ENCODE measurements at places on chromosomes 1 and 21. TPM values are rescaled to one million over a fixed set of nuclear protein-coding genes. Genes with fewer than 3 reads are reported as not detected.

DNA sequence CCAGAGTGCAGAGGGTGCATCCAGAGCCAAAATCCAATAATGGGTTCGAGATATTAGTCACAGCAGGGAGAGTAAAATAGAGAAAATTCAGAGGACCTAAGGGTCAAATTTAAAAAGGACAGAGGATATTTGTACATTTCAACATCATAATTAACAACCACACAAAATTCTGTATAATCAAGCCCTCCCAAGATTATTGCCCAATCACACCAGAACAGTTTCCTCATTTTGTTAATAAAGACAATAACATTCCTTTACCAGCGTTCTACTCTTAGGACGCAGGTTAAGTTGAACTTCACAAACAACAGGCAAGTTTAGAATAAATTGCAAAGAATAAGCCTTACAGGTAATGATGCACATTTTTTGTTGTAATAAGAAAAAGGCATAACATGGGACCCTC lies 462.8 kb downstream of the PTPRC start:
- DNase-seq = no peak

GRCh38 chr1:103198076-103198475 lies 89.8 kb upstream of the COL11A1 start:
- DNase-seq = no peak

GRCh38 chr1:185279571-185279970 lies 37.5 kb downstream of the IVNS1ABP start:
- no peak for DNase-seq

GRCh38 chr1:201119206-201120197 lies 7.3 kb upstream of the CACNA1S start:
- no peak for DNase-seq

DNA sequence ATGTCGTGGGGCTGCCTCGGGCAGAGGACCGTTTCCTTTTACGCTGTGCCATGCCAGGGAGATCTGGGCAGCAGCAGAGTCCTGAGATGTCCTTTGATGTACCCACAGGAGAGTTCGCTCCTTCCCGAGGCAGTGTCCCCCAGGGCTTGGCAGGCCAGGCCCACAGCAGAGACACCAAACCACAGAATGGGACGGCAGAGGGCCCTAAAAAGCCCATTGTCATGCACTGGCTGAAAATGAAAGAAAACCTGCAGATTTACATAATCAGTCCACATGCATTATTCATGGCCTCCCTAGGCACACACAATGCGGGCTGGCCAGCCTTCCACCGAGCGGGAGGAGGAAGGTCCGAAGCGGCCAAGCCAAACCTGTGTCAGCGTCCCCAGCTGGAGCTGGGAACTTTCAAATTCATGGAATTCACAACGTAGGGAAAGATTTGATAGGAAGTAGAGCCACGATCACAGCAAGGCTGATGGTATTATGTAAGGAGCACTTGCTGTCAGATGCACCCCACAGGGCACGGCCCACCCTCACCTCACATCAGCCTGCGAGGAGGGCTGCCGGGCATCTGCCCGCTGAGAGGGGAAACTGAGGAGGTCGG lies 25.3 kb upstream of the EFHD2 start:
- no peak for DNase-seq

SPATA1 gene
- 1.5 TPM for total RNA-seq

DNA sequence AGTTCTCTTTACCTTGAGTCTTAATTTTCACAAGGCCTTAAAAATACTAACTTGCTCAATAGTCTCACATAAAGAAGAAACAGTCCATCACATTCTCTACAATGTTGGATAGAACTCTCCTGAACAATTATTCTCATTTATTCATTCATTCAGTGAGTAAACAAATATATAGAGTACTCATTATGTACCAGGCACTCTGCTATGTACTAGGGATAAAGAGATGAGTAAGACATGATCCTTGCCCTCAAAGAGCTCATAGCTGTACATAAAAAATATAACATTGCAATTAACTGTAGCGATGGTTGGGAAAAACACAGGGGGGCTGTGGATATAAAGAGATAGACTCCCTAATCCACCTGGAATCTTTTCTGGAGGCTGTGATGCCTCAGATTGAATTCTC lies 586.9 kb upstream of the BEND5 start:
- no peak for DNase-seq

CLEC20A gene
- not detected for total RNA-seq

C1orf50 gene
- total RNA-seq = 2.4 TPM

GRCh38 chr1:31657972-31658510 lies 13.4 kb upstream of the PEF1 start:
- no peak for DNase-seq

DNA sequence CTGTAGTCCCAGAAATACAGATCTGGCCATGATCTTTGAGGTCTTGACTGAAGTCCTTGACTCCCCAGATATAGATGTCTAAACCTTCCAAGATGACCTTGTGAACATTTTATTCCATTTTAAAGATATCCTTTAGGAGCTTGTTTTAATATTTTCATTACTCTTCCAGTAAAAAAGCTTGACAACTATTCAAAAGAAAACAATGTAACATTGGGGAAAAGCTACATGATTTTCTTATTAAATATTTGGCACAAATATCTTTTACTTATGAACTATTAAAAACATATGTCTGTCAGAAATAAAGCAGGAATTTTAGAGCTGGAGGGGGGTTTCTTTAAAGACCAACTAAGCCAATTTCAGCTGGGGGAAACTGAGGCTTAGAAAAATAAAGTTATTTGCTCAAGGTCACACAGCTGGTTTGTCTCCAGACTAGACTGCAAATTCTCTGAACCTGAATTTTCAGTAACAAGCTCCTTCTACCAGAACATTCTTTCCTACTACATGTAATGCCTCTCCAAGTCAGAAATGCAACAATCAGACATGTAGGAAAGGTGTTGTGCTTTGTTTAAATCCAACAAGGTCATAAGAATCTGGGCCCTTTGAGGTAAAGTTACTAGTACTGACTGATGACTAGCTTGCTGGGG lies 67.0 kb upstream of the PTCH2 start:
- DNase-seq = no peak

KRTAP10-3 gene
- total RNA-seq = not detected

DNA sequence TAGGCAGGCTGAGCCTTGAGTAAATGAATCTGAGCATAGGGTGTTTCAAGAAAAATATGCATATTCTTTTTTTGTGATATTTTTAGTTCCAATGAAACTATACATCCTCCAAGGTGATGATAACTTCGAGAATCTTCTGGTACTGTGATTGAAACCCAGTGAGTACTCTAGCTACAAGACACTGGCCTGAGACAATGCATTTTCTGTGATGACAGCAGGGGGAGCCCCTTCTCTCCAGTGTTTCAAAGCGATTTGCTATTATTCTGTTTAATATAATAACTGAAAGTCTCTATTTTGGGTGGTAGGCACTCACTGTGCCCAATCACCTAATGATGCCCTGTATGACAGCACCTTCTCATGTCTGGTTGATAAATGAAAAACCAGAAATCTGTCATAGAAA lies 12.1 kb downstream of the IRF2BP2 start:
- DNase-seq = no peak

GRCh38 chr1:10980094-10980577 lies 32.3 kb upstream of the TARDBP start:
- peak; percentile 45 for DNase-seq

SLC16A4 gene
- 9.7 TPM for total RNA-seq

GRCh38 chr21:45335151-45335760 lies 47.6 kb upstream of the POFUT2 start:
- DNase-seq = no peak

GRCh38 chr21:39041816-39042215 lies 141.4 kb downstream of the PSMG1 start:
- no peak for DNase-seq

GRCh38 chr1:26529655-26530409 lies at the start of gene RPS6KA1:
Gene RPS6KA1, plus strand, starts transcription at chr1:26529761. Its CDS starts 160 bp downstream, at chr1:26529921.
- DNase-seq = no peak

- DNase-seq = no peak
Observed at GRCh38 chr1:232499188-232499587, 130.7 kb downstream of the SIPA1L2 start.

DNA sequence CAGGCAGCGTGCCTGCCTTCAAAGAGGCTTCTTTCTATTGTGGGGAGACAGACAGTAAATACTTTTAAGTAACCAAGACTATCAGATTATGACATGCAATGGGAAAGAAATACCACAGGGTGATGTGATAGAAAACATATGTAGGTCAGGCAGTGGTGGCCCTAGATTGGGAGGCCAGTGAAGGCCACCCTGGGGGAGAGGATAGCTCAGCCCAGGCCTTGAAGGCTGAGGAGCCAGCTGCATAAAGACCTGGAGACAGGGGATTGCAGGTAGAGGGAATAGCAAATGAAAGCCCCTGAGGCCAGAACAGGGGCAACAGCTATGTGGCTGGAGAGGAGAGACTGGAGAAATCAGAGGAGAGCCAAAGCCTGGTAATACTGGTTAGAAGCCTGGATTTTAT lies 4.0 kb downstream of the SOX13 start:
- DNase-seq = no peak

- DNase-seq = no peak
Observed at GRCh38 chr1:164473544-164473943, 85.4 kb upstream of the PBX1 start.

OSCP1 gene
- 7.1 TPM for total RNA-seq

ERVH48-1 gene
- total RNA-seq = not detected

DNA sequence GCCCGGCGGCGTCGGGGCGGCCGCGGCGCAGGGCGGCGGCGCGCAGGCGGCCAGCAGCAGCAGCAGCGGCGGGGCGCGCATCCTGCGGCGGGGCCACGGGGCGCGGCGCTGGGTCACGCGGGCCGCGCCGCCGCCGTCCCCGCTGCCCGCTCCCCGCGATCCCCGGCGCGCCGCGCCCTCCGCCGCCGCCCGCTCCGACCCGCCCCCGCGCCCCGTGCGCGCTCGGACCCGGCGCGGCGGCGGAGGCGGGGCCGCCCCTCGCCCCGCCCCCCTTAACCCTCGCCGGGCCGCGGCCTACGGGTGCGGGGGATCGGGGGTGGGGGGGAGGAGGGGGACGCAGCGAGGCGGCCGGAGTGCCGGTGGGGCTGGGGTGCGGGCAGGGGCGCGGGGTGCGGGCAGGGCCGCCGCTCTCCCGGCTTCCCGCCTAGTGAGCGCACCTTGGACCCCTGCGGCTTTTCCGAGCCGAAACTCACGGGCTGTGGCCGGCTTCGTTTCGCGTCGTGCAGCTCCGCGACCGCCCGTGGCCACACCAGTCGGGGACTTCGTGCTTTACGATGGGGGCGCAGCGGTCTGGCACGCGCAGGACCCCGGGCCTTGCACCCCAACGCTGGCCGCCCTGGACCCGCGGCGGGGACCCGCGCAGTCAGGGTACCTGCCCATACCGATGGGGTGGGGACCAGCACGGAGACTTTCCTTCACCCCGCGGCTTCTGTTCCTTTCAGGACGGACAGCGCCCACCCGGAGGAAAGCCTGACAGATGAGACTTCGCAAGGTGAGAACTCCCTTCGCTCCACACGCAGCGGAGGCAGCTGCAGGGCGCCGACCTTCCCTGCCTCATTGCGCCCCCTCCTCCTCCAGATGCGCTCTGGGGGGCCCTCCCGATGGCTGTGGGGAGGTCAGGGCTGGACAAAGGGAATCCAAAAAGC lies at the start of gene FNDC10:
FNDC10 (minus strand) TSS at position 201 of the 926 bp plus-strand sequence; CDS start at position 81, 120 bp downstream.
- no peak for DNase-seq

DNA sequence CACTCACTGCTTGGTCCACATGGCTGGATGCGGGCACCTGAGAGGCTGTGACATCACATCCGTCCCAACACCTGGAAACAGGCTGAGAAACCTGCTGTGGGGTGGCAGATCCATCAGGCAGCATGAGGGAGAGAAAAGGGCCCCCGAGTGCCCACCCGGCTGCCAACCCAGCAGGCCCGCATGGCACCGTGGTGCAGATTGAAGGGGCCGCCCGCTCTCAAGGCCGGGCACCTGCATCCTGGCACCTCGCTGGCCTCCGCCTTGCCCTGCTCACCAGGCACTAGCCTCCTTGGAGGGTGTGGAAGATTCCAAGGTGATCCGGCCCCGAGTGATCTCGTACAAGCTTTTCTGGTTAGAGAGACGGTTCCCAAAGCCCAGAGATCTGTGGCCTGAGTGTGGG lies 110.5 kb downstream of the PRDM16 start:
- no peak for DNase-seq

MRPL37 gene
- total RNA-seq = 84.9 TPM

DNA sequence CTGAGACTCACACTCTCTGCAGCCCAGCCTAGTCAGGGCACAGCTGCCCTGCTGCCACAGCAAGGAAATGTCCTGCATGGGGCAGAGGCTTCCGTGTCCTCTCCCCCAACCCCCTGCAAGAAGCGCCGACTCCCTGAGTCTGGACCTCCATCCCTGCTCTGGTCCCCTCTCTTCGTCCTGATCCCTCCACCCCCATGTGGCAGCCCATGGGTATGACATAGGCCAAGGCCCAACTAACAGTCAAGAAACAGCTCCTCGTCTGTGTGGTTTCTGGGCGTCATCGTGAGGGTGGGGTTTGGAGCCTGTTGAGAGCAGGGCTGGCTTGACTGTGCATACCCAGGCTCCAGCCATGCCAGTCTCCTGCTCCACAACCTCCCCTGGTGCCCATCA lies 19.5 kb downstream of the FAAH start:
- DNase-seq = no peak

GJA8 gene
- total RNA-seq = not detected

LAMC2 gene
- total RNA-seq = 11.0 TPM

DNA sequence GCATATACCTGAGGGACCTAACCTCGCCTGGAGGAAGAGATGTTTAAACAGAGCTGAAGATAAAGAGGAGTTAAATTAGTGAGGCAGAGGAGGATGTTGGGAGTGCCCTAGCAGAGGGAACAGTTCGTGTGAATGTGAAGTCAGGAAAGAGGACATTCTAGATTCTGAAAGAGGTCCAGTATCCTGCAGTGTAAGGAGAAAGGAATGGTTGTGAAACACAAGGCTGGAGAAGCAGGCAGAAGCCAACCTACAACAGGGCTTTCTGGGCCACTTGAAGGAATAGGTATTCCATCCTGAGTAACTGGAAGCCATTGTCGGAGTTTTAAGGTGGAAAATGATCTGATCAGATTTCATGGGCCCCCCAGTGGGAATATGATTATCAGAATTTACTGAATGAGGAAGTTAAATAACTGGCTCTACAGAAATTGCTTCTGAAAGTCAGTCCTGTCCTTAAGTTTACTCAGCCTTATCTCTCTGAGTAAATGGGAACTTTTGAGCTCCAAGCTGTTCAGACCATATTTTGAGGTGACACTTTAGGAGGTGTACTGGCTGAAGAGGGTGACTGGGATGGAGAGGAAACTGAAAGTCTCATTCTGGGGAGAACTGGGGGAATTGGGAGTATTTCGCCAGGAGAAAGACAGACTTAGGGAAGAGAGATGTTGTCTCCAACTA lies 24.4 kb upstream of the FAAH start:
- no peak for DNase-seq

- DNase-seq = no peak
Observed at GRCh38 chr1:172939475-172939874, 111.3 kb downstream of the TNFSF18 start.
